ENCODE measurements at places on chromosomes 3 and 15.

- DNase-seq, result no peak
These were observed 45.9 kb downstream of the POLR2M start for GRCh38 chr15:57752436-57752835.

DNA sequence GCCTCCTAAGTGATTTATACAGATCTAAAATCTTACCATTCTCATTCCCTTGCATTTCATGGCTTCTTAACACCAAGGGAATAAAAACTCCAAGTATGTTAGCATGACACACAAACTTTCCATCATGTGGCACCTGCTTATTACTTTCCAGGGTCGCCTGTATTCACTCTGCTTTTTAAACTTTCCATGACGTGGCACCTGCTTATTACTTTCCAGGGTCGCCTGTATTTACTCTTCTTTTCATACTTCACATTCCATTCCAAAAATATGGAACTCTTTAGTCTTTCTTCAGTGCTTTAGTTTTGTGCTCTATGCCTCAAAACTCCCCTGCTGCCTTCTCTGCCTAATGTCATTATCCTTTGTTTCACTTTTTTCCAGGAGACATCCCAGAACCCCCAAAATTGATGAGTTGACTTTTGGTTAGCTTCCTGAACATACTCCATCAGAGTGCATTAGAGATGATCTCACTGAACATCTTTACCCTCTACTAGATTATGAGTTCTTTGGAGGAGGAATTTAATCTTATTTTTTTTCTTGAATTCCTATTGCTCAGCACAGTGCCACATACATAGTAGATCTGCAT lies 47.0 kb downstream of the CALML4 start:
- no peak for DNase-seq

DNA sequence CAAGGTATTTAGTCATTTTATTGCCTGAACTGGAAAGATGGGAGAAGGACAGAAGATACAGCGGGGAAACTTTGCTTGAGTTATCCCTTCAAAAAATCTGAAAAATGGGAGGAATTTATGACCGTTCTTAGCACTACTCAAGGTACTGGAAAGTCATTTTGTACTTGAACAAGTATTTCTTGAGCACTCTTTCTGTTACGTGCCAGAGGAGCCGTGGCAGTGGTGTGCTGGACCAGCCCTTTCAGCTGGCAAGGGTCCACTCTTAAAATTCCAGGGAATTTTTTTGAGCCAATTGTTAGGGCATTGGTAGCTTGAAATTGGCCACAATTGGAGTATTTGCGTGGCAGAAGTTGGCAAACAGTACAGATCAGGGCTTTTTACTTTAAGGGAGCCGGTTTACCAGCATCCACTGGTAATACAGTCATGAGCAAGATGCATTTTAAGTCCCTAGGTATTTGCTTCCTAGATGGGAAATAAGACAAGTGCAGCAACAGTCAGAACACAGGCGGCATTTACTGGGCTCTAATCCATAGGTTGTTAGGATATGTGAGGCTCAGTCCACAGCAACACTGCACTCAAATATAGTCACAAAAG lies 145.9 kb upstream of the ST8SIA2 start:
- DNase-seq, result no peak

DNA sequence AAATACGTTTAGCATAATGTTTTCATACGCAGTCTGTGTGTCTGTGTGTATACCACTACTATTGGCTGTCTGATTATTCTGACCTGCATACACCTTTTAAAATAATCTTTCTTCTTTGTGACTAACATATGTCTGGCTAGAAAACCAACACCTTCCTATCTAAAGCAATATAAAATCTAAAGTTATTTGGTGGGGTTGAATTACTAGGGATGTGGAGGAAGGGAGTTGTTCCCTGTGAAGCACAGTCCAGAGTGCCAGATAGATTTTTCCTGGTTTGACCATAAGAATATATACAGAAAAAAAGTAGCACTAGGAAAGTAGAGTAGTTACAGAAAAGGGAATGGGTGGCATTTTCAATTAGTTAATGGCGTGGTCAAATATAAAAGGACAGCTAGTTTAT lies 918.8 kb downstream of the NAALADL2 start:
- DNase-seq, result no peak

DNA sequence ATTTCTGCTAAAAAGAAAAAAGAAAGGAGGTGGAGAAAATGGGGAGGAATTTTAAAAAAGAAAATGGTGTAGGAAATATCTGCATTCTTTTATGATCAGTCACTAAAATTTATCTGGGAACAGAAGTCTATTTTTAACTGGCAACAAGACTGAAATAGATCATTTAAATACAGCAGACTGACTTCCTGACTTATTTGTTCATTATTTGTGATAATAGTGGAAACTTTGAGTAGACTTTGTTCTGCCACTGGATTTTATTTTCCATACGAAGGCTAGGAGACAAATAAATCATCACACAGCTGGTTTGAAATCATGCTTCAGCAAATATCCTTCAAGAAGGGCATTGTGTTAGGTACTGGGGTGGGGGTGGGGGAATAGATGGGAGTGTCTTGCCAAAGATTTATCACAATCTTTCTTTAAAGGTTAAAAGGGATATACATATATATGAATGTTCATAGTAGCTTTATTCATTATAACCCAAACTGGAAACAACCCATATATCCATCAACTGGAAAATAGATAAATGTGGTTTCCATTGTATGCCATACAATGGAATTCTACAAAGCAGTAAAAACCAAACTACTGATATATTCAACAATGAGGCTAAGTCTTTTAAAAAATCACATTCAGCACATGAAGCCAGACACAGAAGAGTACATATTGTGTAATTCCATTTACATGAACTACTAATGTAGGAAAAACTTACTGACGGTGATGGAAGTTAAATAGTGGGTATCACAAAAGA lies 4.7 kb upstream of the CLASP2 start:
- DNase-seq, result no peak

- DNase-seq, result no peak
These were observed 671.3 kb downstream of the NSUN3 start for GRCh38 chr3:94734206-94734605.

GRCh38 chr3:170274641-170275040 lies 52.4 kb downstream of the PRKCI start:
- DNase-seq, result no peak

GRCh38 chr3:48852151-48852550 lies 4.5 kb upstream of the PRKAR2A start:
- no peak for DNase-seq

DNA sequence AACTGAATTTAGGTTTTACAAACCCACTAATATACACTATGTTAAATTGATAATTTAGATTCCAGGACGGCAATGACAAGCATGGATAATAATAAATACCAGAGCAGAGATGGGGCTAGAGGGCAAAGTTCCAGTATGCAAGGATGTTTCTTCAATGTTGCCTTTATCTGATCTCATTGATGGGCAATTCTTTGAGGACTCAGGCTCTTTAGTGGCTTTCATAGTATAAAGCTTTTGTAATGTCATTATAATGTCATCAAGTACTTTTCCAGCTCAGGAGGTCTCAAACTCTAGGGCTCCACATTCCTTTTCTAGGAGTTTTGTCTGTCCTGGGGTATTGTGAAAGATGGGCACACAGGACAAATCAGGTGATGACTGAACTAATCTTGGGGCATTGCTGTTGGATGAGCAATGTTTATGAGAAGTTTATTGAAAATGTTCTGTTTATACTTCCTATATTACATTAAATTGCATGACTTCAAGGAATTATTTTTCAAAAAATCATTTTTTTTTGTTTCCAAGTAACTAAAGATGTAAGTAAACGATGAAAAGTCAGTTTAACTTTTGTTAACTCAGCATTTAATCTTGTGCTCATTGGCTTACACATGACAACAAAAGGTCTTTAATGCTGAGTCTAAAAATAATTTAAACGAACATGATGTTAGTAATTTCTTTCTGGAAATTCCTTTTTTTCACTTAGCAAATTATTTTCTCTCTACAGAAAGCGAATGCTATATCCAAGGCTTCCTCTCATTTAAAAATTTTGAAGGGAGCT lies 116.4 kb downstream of the OXSM start:
- no peak for DNase-seq

DNA sequence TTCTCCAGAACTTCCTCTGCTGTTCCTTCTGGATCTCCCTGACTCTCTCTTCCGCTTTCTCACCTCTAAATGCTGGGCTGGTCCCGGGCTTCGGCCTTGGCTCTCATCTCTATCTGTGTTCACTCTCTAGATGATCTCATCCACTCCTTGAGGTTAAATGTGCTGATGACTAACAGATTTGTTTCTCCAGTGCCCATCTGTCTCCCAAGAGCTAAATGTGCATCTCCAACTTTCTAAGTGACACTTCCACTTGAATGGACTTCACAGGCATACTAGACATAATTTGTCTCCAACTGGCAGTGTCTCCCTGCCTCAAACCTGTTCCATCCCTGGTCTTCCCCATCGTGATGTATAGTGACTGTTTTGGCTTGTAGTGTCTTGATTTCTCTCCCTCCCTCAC lies 95.3 kb downstream of the ITPR1 start:
- DNase-seq, result no peak

DNA sequence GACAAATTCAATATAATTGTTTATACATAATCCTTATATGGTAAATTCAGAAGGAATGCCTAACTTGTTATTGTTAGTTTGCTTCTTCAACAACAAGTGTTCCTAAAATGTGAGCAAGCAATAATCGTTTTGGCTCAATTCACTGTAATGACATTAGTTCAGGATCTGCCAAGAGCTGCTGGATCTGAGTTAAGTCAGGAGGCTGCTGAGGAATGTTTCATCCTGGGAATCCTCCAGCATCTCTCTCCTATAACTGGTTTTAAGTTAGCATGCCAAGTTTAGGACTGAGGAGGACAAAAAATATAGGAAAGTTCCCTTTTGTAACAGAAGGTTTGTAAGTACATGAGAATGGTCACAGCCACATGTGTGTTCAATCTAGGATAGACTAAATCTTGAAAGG lies 4.9 kb upstream of the GTF2A2 start:
- no peak for DNase-seq

GRCh38 chr3:187994221-187995042 lies 159.5 kb upstream of the LPP start:
- no peak for DNase-seq

DNA sequence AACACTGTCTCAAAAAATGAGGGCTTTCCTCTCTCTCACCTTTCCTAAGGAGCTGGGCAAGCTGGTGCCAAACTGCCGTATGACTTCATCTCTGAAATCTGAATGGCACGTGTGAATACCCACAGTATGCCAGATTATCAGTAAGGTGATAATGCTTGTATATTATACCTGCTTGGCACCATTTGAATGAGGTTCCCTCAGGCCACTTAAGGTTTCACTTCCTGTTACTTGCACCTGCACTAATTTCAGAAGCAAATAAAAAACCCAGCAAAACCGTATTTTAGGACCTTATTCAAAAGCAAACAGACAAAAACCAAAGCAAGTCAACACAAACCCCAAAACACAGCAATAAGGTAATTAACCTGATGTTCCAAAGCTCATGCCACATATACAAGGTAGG lies 19.7 kb downstream of the FOXP1 start:
- no peak for DNase-seq

DNA sequence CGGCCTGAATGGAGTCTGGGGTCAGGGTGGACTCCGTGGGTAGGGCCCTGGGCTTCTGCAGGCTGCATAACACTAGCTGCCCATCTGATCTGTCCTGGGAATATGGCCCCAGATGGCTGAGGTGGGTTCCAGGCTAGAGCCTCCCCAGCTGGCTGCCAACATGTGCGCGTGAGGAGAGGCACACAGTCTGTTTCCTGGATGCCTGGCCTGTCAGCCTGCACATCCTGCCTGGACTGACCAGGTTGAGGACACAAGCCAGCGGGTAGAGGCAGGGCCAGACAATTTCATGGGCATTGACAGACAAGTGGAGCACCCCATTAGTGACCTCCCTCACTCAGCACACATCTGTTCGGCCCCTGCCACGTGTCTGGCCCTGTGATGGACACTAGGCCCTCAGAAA lies 29.8 kb upstream of the RPL29 start:
- DNase-seq, result no peak

DNA sequence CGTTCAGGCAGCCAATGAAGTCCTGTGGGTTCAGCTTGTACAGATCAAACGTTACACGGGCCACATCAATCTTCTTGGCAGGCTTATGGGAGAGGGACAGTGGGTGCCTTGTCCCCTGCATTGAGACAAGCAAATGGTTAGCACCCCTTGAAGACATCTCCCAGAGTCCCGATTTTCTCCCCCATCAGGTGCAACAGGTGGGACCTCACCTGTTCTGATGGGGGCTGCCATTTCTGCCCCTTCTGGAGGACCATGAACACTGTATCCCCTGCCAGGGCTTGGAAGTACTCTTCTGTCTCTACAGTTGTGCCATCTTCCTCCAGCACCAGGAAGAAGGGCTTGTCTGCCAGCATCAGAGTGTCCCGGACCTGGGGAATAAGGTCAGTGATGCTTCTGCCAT lies 10.1 kb downstream of the CIDEC start:
- DNase-seq, result no peak

GRCh38 chr3:102183186-102183585 lies 251.6 kb upstream of the ZPLD1 start:
- no peak for DNase-seq

- no peak for DNase-seq
These were observed 103.1 kb downstream of the TLE3 start for GRCh38 chr15:69994429-69995205.

DNA sequence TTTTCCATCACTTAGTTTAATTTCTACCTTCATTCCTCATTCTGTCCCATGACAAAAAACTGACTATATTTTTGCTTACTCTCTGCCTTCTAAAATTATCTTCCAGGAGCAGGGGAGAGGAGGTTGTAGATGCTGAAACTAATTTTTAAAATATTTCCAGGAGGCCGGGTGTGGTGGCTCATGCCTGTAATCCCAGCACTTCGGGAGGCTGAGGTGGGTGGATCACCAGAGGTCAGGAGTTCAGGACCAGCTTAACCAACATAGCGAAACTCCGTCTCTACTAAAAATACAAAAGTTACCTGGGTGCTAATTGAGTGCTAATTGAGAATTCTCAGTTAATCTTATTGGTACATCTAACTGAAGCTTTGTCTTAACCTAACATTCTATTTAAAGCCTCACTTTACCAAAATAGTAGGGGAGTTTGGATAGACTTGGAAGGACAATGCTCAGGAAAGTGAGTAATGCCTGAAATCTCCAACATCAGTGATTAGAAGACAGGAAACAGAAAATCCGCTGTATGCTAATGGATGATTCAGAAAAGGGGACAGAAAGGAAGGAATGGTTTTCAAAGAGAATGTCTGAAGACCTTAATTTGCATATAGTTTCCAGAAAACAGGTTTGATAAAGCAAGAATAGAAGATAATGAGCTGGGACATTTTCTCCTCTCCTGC lies 336.1 kb downstream of the GBE1 start:
- DNase-seq, result no peak

DNA sequence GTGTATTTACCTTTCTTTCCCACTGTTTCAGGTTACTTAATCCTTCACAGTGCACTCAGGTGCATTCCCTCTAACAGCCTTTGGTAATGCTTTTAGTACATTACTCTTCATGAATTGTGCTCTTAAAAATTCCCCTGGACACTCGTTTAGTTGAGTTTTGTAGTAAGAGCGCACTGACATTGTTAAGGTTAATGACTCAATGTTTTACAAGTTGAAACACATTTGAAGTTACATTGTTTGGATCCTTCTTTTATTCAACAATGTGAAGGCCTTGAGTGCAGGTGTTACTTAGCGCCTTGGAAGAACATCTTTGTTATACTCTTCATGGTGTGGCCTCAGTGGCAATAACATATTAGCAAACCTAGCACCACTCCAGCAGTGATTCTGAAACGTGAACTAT lies 739.6 kb downstream of the NAALADL2 start:
- DNase-seq, result no peak

GRCh38 chr3:8911781-8912180 lies 51.5 kb downstream of the RAD18 start:
- DNase-seq, result no peak

GRCh38 chr3:47669026-47669749 lies 90.5 kb upstream of the CSPG5 start:
- no peak for DNase-seq

GRCh38 chr3:79167651-79168416 lies 600.0 kb downstream of the ROBO1 start:
- no peak for DNase-seq
